Substantia nigra (tissue), 51 donors: ENCODE measurements at places on chromosomes 2 and 18.

GRCh38 chr2:74461187-74462053 is 3.2 kb downstream of the WBP1 start:
- DNase-seq = no peak

- DNase-seq = no peak
These were observed 171.9 kb downstream of the HRH4 start for GRCh38 chr18:24632158-24632988.

DNA sequence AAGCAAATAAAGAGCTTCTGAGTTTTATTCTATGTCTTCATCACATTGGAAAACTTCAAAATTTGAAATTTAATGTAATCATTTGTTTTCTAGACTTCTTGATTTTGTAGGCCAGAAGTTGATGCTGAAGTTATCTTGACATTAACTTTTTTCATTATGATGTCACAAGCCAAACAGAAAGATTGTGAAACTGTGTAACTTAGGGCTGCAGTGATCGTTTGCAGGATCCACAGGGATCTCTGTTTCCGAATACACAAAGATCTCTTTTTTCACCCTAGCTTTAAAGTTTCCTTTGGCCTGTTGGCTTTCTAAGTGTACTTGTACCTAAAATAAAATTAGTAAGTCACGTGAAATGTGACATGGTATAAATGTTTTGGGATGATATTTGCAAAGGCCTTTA is 594.9 kb upstream of the CDH2 start:
- DNase-seq = no peak

DNA sequence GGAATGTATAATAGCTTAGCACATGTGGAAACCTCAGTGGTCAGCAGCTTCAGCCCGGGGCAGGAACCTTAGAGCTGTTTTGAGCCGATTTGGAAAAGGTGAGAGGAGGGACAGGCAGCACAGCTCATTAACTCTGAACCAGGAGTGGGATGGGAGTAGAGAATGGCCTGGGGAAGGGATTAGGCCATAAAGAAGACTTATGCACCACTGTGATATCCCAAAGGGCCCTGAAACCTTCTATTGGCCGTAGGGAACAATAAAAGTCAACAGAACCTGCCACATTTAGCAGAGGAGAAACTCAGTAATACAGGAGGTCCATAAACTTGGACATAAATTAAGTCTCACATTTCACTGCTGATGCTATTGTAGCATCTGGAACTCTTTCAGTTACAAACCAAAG is 124.2 kb upstream of the REV1 start:
- no peak for DNase-seq

- no peak for DNase-seq
These were observed 53.9 kb upstream of the CD302 start for GRCh38 chr2:159851941-159852340.
